Vagina (tissue), 2 donors: ENCODE measurements at places on chromosomes 16 and 17.

- no peak for DNase-seq
These were observed 3.4 kb upstream of the FBRS start for GRCh38 chr16:30654856-30655255.

GRCh38 chr17:72572604-72573491 lies 452.0 kb downstream of the SOX9 start:
- DNase-seq = no peak

GRCh38 chr16:58938811-58939210 lies 204.7 kb upstream of the GOT2 start:
- DNase-seq = no peak

DNA sequence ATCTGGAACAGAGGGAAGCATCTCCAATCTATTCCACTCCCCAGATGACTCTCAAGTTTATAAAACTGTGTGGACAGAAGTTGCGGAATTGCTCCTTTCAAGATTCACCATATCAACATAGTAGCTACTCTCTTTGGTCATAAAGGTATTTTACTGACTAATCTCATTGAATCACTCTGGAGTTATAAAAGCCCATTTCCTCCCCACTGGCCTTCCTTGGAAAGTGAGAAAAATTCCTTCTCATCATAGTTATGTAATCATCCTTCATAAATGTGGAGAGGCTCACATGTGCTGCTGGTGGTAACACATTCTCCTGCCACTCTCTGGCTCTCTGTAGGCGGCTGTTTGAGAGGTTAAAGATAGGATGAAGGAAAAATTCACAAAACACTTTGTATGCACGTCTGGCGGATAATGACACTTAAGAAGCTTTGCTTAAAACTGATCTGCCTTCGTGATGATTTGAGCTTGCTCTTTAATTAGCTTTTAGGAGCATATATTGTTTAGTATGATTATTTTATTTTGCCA lies 1034.0 kb upstream of the EEF2KMT start:
- no peak for DNase-seq

GRCh38 chr16:87880117-87880696 lies 10.9 kb upstream of the SLC7A5 start:
- DNase-seq = no peak

- DNase-seq = no peak
These were observed 192.6 kb upstream of the AXIN2 start for GRCh38 chr17:65754081-65754480.

DNA sequence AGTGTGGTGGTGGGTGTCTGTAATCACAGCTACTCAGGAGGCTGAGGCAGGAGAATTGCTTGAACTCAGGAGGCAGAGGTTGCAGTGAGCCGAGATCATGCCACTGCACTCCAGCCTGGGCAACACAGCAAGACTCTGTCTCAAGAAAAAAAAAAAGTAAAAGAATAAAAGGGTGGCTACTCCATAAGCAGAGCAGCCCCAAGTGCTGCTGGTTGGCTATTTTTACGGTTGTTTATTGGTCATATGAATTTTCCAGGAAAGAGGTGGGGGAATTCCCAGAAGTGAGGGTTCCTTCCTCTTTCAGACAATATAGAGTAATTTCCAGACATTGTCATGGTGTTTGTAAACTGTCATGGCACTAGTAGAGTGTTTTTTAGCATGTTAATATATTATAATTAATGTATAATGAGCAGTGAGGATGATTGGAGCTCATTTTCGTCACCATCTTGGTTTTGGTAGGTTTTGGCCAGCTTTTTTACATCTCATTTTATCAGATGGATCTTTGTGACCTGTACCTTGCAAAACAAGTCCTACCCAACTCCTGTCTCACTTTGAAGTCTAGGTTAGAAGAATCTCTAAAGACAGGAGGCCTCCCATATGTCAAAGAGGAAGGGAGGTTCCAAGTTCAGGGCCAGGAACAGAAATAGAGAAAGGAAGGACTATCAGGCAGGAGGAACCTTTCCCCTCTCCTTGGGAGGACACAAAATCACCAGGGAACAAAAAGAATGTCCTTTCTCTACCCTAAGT lies 39.1 kb downstream of the HOXB1 start:
- DNase-seq = no peak

DNA sequence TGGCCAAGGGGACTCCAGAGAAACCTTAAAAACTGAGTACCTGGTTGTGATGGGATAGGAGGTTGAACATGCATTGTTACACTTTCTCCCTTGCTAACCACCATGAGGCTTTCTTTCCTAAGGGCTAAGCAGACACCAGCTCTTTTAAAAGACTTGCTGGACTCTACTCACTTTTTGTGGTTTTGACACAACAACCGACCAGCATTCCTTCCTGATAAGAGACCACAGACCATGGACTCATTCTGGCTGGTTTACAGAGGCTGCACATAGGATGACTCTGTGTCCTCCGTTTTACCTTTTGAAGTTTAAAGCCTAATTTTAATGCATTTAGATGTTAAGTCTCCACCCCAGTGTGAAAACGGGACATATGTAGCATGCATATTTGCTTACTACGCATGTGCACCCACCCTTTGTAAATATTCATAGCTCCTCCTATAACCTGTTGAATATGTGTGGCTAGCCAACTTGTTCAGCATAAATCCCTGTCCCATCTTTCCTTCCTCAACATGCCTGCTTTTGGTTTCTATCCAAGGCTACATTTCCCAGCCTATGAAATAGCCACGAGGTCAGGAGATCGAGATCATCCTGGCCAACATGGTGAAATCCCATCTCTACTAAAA lies 475.9 kb downstream of the GRIN2A start:
- DNase-seq = peak; percentile 32

DNA sequence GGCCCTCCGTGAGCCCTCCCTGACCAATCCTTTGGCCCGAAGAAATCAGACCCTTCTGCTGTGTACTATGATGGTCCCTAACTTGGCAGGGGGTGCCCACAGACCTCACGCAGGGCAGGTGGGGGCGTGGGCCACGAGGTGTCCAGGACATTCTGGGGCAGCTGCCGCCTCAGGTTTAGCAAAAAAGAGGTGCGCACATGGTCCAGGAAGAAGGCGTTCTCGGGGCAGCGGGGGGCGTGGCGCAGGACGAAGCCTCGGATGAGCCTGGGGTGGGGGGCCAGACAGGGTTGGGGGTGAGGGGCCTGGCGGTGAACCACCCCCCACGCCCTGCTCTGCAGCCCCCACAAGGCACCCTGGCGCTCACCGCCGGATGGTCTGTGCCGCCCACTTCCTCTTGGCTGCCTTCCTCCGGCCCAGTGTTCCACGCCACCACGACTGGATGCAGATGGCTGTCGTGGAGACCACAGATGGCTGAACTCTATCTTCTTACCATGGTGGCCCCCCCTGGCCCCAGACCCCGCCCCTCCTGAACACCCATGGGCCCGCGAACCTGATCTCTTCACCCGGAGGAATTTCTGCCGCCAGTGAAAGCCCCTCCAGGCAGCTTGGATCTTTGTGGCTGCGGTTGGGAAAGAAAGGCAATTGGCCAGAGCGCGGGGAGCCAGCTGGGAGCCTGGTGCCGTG lies 14.2 kb upstream of the CRK start:
- no peak for DNase-seq

DNA sequence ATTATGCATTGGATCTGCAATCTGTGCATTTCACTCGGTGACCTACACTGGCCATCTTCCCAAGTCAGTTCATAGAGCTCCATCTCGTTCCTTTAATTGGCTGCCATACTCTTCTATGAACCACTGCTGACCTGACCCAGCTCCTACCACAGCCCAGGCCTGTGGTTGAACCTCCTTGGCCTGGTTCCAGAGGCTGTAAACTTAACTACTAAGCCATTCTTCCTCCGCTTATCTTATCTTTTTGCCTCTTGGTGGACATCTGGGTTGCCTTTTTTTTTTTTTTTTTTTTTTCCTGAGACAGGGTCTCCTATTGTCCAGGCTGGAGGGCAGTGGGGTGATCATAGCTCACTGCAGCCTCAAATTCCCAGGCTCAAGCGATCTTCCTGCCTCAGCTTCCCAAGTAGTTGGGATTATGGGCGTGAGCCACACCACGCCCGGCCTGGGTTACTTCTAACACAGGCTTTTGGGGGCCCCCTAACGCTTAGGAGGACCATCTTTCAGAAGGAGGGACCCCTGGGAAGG lies 18.3 kb downstream of the COQ7 start:
- no peak for DNase-seq

DNA sequence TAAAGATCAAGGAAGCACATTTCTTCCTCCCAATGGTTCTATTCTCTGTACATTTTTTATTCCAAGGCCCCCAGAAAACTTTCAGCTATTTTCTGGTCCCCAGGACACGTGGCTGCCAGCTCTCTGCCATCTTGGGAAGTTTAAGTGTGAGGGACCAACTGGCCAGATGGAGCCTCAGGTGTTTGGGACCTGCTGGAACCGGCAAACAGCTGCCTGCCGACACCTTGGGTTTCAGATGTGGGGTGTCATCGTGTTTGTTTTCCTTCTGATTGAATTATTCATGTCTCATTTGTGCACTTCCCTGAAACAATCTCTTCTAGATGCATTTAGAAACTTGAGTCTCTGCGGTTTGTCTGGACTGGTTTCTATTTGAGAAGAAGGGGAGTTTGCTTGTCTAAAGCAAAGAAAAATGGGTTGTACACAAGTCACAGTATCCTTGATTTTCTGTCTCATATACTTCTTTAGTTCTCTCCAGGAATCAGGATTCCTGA lies 386.5 kb downstream of the SLC39A11 start:
- DNase-seq = no peak

DNA sequence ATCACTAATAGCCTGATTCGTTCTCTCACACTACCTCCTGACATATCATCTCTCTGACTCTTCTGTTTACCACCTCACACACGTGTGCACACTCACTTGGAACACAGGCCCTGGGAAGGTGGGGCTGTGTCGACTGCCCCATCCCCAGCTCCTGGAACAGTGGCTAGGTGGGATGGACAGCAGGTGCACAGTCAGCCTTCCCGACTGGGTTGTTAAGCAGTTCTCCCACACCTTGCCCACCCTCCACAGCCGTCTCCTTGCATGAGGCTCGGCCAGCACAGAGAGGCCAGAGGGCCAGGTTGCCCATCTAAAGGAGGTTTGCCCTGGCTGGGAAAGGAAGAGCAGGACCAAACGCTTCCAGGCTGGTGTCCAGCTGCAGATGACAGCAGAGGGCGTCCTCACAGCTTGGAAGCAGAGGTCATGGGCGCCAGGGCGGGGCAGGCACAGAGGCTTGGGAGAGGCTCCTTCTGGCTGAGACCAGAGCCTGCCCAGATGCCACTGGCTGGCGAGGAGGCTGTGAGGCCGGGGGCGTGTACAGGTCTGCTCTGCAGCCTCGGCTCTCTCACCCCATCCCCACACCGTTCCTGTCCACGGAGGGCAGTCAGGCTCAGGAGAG lies 92.8 kb downstream of the AMFR start:
- DNase-seq = no peak

- DNase-seq = no peak
These were observed 1.8 kb downstream of the NOXO1 start for GRCh38 chr16:1979271-1980029.

GRCh38 chr16:70427786-70428177 lies 11.1 kb downstream of the ST3GAL2 start:
- DNase-seq = no peak

- DNase-seq = no peak
These were observed 13.9 kb upstream of the KDM8 start for GRCh38 chr16:27189335-27189972.

GRCh38 chr17:781805-782731 lies at the start of the genes GLOD4 and MRM3:
Gene GLOD4, minus strand, starts transcription at chr17:782280. Its CDS starts 25 bp downstream, at chr17:782255.
Gene MRM3, plus strand, starts transcription at chr17:782353. Its CDS starts 26 bp downstream, at chr17:782379.
- no peak for DNase-seq

DNA sequence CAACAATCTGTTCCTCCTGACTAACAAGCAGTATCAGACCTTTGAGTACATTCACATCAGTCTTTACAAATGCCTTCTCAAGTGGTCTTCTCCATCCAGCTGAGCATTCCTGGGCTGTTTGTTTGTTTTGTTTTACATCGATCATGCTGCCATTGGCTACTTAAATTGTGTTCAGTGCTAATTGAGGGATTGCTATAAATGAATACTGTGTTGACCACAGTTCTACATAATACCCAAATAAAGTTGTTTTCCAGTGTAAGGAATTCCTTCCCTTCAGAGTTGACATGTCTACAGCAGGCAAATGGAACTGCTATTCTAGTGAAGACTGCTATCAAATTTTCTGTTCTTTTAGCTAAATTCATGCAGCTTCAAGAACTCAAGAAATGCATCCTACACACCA lies 3.2 kb downstream of the CDH8 start:
- DNase-seq = no peak

- peak; percentile 6 for DNase-seq
These were observed 10.4 kb upstream of the CHD3 start for GRCh38 chr17:7878234-7878633.

- no peak for DNase-seq
These were observed 78.3 kb downstream of the RPA1 start for GRCh38 chr17:1907909-1908698.

GRCh38 chr17:8629371-8630226 lies 926 bp downstream of the MYH10 start:
- DNase-seq = no peak

- no peak for DNase-seq
These were observed 36.5 kb downstream of the IRF8 start for GRCh38 chr16:85935391-85935973.

GRCh38 chr17:69710926-69711325 lies 296.4 kb downstream of the MAP2K6 start:
- DNase-seq = no peak

- DNase-seq = no peak
These were observed 170.3 kb downstream of the COPRS start for GRCh38 chr17:31688701-31689100.

DNA sequence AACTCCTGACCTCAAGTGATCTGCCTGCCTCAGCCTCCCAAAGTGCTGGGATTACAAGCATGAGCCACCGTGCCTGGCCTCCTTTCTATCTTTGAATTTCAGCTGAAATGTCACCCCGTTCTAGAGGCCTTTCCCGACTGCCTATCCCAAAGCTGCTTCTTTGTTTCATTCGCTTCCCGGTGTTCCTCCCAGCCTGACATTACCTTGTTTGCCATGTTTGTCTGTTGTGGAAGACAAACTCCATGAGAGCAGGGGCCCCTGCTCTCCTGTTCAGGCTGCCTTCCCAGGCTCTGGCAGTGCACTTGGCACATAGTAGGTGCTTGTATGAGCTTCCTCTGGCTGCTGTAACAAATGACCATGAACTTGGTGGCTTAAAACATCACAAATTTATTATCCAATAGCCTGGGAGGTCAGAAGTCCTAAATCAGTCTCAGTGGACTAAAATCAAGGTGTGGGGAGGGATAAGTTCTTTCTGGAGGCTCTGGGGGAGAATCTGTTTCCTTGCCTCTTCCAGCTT lies 2.6 kb upstream of the CCL22 start:
- no peak for DNase-seq

DNA sequence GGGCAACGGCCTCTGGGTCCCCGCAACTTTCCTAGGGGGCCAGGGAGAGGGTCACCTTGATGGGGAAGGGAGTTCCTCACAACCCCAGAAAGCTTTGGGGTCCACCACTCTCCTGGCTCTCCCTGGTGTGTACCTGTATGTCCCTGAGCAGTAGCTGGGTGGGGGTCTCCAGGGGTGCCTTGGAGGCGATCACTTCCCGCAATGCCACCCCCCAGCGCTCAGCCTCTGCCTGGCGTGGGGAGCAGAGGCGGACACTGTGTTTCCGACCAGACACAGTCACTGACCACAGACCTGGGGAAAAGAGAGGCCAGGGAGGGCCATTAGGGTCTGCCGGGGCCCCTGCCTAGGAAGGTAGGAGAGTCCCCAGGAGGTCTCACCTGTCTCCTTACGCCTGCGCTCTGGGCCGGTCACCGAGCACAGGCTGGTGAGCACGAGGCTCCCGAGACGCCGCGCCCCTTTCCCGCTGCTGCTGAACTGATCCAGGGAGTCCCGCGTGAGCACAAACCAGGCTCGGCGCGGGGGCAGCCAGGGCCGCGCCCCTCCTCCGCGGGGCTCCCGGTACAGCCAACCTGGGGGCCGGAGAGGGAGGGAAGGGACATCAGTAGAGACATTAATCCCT lies 3.4 kb downstream of the PLEKHH3 start:
- no peak for DNase-seq
